Cortex of kidney (tissue), 1 donor: ENCODE measurements at places on chromosomes 4 and X.

GRCh38 chr4:18213576-18214198 is 192.1 kb upstream of the LCORL start:
- no peak for DNase-seq

- DNase-seq: no peak
These were observed 44.8 kb downstream of the GAB1 start for GRCh38 chr4:143381189-143382118.

DNA sequence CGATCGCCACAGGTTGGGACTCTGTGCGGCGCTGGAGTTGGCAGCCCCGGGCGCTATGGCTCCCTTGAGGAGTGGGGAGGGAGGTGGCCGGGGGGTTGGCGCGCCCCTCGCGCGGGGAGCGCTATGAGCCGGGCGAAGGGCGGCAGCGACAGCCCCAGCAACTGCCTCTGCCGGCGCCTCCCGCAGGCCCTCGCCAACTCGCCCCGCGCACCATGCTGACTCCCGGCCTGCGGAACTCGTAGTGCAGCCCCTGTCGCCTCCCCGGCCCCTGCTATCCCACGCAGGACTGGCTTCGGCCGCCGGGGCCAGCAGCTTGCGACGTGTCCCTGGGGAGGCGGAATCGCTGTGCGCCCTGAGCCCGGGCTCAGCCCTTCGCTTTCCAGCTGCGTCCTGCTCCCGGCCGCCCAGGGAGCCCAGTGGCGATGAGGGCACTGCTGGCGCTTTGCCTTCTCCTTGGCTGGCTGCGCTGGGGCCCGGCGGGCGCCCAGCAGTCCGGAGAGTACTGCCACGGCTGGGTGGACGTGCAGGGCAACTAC is 415 bp downstream of the SHISA3 start:
- DNase-seq: no peak

- no peak for DNase-seq
These were observed 417.9 kb downstream of the GPM6A start for GRCh38 chr4:175394208-175394607.

- DNase-seq: no peak
These were observed 45.2 kb upstream of the HGFAC start for GRCh38 chr4:3396600-3396999.
